ENCODE measurements at places on chromosomes 11 and 22.

DNA sequence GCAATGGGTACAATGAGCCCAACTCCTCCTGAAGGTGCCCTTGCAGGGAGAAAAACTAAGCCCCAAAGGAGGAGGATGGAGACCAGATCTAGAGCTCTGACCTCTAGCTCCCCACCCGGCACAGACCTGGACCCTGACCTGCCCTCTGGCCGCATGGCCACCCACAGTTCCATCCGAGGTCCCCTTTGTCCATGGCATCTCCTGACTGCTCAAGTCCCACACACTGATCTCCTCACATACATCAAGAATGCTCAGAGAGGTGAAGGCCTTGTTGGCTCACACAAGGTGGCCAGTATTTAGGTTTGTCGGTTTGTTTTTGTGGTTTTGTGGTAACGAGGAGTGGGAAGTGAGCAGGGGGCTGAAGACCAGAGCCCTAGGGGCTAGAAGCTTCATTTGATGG is 423.5 kb upstream of the B3GAT1 start:
- DNase-seq: no peak

GRCh38 chr11:41716862-41717261 is 257.4 kb upstream of the LRRC4C start:
- no peak for DNase-seq

GRCh38 chr11:88352139-88352538 is 14.6 kb upstream of the CTSC start:
- DNase-seq: no peak

- no peak for DNase-seq
Measured at GRCh38 chr11:102734650-102735049, 9.9 kb upstream of the MMP8 start.

GRCh38 chr11:127392575-127392974 is 392.0 kb upstream of the KIRREL3 start:
- no peak for DNase-seq

- DNase-seq: no peak
Measured at GRCh38 chr11:20038412-20038811, 121.9 kb downstream of the DBX1 start.

DNA sequence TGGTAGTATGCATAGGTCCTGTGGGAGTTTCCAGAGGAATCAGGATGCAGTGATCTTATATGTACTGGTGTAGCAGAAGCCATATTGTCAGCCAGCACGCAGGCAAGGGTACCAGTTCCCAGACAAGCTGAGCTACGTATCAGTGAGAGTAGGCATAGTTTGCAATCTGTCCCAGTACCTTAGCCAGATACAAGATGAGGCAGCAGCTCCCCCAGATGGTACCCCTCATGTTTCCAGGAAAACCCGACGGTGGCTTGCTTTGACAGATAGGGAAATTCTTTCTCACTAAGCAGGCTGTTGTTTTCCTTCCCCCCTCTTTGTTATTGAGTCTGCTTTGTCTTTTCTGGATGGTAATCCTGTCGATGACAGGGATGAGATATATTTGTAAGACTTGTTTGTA is 109.7 kb upstream of the RRM1 start:
- no peak for DNase-seq

DNA sequence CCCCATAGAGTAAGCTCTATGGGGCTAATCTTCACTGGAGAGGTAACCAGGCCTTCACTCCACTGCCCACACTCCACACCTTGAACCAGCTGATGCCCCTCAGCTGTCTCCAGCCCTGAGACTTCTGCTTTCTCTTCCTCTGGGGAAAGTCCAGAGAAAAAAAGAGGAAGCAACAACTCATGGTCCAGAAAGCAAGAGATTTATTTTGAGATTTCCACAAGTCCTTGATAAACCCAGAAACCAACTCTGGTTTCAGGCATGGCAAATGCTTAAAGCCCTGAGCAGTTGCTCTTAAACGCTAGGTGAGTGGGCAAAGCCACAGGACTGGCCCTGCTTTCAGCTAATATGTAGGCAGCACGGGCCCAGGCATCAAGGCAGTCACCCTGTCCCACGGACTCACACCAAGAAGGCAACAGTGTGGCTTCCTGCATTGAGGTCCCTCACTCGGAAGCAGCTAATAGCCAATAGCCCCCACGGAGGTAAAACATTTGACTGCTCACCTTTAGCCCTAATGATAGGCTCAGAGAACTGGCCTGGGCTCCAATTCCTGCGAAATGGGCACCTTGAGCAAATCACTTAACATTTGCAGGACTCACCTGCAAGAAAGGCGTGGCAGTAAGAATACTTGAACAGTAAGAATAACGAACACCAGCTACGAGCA is 4.3 kb downstream of the CYB561A3 start:
- no peak for DNase-seq

DNA sequence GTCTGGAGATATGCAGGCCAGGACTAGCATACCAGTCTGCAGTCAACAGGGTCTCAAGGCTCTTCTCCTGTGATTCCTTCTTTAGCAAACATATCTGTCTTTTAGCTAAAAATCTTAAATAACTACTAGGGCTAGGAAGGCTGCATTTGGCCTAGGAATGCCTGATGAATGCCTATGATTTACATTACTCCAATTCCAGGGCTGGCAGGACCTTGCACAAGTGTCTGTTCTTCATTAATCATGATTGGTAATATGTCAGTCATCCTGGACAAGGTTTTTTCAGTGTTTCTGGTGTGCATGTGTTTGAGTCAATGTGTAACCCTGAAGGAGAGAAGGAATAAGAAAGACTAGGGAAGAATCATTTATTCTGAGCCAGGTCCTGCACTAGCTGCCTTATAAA is 280.5 kb upstream of the NARS2 start:
- no peak for DNase-seq

DNA sequence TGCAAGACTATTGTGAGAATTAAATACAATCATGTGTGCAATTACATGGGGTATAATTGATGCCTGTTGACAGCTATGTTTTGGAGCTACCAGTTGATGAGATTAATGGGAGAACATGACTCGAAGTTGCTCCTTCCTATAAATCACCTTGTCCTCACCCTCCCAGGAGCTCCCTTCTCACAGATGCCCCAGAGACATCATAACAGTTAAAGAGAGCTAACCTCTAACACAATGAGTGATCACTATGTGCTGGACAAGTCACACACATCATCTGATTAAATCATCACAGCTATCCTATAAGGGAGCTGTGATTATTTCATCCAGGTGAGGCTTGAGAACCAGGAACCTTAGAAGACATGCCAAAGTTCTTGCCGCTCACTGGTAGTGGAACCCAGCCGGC is 394.2 kb downstream of the NTM start:
- no peak for DNase-seq

GRCh38 chr22:17822087-17822486 is 47.8 kb upstream of the BID start:
- DNase-seq: no peak

GRCh38 chr22:45096256-45096907 is 67.3 kb upstream of the NUP50 start:
- no peak for DNase-seq

DNA sequence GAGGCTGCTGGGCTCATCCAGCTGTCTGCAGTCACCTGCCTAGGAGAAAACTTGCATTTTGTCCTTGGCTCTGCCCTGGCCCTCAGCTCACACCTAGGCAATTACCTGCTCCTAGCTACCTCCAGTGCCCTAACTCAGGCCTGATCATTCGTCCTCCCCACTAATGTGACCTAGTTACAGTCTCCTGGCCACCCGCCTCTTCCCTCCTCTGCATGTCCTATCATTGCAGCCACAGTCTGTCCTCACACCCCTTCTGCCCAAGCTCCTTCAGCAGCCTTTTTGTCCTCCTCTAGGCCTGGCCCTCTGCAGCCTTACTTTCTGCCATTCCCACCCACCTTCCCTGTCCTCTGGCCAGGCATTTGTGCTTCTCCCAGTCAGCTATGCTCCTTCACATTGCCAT is 17.7 kb upstream of the CCDC134 start:
- DNase-seq: no peak

DNA sequence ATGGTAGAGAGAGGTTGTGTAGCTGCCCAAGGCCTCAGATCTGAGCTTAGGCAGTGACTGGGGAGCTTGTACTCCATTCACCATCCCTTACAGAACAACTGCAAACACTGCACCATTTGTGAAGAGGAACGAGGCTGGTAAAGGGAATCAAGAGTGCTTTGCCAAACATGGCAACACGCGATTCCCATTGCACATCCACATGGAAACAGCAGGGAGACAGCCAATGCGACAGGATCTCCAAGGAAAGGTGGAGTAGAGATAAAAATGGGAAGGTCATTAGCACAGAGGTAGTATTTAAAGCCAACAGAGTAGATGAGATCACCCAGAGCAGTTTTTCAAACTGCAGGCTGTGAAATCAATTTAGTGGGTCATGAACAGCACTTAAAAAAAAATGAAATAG is 42.0 kb downstream of the TCF20 start:
- no peak for DNase-seq

All from cortex of kidney (tissue), 1 donor.